ENCODE measurements at places on chromosomes 7 and 10. TPM values are rescaled to one million over a fixed set of nuclear protein-coding genes. Genes with fewer than 3 reads are reported as not detected.
A peak's percentile ranks its signal among the peaks of the same experiment; 100 is the strongest.

DNA sequence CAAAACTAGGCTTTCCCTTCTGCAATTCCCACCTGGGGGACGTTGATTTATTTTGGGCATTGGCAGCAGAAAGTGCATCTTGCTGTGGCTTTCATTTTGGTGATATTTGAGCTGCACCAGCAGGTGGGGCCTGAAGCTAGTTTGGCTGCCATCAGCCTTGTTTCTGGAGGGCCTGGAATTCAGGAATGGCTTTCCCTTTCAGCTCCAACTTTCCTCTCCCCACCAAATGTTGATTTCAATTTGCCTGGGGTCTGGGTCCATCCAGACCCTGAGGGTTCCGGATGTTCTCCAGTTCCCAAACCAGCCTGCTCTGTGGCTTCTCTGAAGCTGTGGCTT, 640.4 kb downstream of the TYW1 start:
- no peak for DNase-seq

DNA sequence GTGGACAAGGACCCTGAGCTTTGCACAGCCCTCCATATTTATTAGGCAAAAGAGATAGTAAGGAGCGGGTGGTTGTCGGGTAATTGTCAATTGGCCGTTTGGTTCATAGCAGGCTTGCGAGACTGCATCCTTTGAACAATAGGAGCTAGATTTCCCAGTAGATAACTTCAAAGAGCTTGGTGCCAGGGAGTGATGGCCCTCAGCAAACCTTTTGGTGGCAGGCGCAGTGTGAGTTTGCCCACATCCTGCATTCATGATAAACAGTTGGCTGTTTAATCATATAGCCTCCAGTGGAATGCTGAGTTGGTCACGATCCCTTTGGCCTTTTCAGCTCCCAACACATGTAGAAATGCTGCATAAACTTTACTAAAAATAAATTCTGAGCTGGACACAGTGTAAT, 156.9 kb downstream of the AKR1D1 start:
- DNase-seq, result no peak

- no peak for DNase-seq
Measured at GRCh38 chr10:89789188-89789877, 87.9 kb downstream of the KIF20B start.

DNA sequence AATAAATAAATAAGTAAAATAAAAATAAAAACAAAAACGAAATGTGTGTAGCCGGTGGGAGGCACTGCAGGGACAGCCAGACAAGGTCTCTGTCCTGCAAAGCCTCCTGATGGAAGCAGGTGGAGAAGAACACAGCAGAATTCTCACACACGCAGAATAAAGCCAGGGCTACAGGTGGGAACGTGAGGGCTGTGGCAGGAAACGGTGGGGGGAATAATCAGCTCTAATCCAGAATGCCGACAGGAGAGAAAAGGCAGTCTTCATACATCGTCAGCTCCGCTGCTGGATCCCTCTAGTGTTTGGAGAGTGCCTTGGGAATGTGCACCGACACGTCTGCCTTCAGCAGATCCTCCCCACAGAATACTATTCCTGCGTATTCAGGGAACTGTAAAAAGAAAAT, 6.8 kb upstream of the SNX8 start:
- no peak for DNase-seq

- peak; percentile 51 for DNase-seq
Measured at GRCh38 chr10:79320820-79321493, 26.3 kb upstream of the PPIF start.

- no peak for DNase-seq
Measured at GRCh38 chr10:103811463-103811862, 43.9 kb downstream of the SH3PXD2A start.

DNA sequence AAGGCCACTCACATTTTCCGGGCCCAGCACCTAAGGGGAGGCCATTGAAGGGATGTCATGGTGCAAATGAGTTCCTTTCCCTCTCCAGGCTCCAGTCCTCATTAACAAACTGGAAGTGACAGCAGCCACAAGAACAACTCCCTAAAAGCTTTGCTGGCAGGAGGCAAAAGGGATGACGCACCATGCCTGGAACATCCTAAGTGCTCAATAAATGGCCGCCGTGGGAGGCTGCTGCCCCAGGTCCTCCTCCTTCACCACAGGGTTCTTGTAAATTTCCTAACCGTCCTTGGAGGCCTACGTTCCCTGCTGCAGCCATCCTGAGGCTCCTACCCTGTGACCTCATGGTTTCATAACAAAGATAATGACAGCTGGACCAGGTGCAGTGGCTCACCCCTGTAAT, 41.3 kb upstream of the CAMK1D start:
- DNase-seq, result no peak

The CALY gene
- total RNA-seq, result not detected

DNA sequence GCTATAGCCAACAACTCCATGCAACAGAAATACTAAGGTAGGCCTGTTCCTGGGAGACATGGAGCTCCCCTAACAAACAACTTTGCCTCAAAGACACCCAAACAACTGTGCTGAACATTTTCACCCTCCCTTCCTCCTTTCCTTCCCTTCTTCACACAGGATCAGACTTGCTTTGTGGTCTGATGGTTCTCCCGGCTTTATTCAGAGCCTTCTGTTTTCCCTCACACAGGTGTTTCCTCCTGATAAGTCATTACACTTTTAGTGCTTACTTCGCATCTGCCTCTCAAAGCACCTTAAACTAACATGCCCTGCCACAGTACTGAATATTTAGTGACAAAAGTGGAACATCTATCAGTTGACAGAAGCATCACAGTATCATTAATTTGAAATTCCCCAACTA, 56.3 kb upstream of the YAE1 start:
- peak; percentile 92 for DNase-seq

The LRRC4 gene
- 0.54 TPM for total RNA-seq

DNA sequence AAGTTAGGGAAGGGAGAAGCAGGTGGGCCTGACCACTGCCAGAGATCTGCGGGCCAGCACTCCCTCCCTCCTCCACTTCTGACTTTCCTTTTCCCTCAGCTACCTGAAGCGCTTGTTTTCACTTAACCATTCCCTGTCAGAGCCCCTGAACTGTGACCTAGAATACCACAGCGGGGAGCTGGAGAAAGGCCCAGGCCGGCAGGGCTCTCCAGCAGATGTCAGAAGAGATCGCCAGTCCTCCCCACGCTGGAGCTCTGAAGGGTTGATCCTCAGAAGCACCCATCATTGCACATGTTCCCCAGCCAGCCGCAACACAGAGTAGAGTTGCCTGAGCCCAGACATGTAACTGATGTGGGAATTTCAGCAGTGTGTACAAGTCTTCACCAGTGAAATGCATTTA, 44.4 kb upstream of the GAD2 start:
- DNase-seq, result no peak

The AP1S1 gene
- total RNA-seq, result 27.2 TPM

The FGL2 gene
- total RNA-seq, result 2.7 TPM

DNA sequence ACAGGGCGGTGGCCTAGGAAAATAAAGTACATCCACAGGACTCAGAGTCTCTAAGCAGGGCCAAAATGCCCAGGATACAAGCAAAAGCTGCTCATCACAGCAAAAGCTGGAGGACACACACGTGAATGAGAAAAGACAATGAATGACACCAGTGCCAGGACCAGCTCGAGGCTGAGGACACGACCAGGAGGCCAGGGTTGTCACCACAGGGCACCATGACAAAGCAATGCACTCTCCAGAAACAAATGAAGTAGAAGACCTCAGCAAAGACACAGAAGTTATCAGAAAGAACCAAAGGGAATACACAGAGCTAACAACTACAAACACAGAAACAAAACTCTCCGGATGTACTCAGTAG, 92.1 kb downstream of the FOXL3 start:
- no peak for DNase-seq

GRCh38 chr10:31318854-31319601, at the start of gene ZEB1:
TSS of gene ZEB1 (plus strand) at chr10:31319216. CDS start at chr10:31319235, 19 bp downstream.
- peak; percentile 96 for DNase-seq

The BAIAP2L1 gene
- total RNA-seq, result under 0.01 TPM

- no peak for DNase-seq
Measured at GRCh38 chr10:70564901-70565351, 37.6 kb downstream of the PRF1 start.

DNA sequence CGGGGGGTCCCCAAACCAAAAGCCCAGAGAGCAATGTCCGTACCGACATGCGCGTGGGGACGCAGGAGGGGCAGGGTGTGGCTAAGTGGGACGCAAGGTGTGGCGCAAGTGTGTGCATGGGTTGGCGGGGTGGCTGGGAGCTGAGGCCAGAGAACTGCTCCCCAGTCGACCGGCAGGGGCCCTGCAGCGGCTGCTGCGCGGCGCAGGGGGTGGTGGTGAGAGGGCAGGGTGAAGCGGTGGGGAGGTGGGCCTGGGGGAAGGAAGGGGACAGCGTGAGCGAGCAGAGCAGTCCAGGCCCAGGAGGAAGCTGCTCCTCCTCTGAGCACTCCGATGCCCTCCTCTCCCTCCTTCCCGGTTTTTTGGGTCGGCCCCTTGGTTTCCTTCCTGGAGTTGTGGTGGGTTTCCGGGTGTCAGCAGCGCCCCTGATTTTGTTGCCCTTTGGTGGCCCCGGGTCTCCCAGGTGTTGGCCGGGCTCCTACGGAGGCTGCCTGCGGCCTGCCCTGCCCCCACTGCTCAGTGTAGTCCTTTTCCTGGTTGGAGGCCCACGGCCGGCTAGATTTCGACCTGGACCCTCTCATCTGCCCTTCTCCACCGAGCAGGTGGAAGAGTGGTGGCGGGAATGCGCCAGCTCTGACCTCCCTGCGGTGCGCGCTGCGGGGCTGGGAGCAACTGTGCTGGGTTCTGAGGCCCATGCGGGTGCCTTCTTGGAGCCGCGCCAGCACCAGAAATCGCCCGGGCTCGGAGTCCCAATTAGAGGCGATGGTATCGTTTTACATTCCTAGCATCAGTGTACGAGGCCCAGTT, 40.5 kb upstream of the COMTD1 start:
- DNase-seq, result peak; percentile 28

The STAMBPL1 gene
- 39.3 TPM for total RNA-seq

The ZNF853 gene
- 13.2 TPM for total RNA-seq

The NAT16 gene
- not detected for total RNA-seq

- DNase-seq, result no peak
Measured at GRCh38 chr7:95391761-95392160, 4.4 kb downstream of the PON3 start.

DNA sequence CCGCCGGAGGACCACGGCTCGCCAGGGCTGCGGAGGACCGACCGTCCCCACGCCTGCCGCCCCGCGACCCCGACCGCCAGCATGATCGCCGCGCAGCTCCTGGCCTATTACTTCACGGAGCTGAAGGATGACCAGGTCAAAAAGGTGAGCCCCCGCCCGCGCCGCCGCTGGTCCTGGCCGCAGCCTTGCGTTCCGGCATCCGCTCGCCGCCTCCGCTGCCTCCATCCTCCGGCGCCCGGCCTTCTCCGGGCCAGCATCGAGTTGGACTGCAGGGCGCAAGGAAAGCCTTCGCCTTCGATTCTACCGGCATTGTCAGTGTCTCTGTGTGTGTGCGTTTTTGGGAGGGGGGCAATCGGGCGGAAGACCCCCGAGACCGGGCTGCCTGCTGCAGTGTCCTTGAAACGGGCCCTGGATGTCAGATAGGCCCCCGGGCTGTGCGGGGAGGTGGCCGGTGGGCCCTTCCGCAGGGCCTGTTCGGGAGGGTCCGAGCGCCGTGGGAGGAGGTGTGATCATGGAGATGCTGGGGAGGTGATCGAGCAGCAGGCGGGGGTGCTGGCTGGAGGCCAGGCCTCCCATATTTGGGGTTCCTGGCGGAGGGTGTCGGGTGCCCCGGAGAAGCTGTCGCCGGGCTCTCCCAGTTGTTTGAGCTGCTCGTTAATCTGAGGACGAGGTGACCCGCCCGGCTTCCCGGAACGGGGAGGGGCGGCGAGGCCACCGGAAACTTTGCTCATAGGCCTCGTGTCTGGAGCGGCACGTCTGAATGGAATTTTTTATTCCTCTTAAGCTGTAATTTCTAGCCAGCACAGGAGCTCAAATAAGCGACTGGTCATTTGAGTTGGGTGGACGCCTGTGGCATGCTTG, 40.8 kb downstream of the HK1 start:
- DNase-seq, result peak; percentile 48

DNA sequence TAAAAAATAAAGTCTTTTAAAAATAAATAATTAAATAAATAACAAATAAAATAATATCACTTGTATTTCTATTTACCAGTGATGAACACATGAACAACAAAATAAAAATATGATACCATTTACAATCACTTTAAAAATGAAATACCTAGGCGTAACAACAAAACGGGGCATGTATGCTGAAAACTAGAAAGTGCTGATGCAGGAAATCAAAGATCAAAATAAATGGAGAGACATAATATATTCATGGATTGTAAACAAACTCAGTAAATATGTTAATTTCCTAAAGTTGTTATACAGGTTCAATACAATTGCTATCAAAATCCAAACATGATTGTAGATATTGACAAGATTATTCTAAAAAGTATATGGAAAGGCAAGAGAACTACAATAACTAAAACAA, 19.2 kb upstream of the SFTPA2 start:
- DNase-seq, result no peak

The LIPK gene
- not detected for total RNA-seq

DNA sequence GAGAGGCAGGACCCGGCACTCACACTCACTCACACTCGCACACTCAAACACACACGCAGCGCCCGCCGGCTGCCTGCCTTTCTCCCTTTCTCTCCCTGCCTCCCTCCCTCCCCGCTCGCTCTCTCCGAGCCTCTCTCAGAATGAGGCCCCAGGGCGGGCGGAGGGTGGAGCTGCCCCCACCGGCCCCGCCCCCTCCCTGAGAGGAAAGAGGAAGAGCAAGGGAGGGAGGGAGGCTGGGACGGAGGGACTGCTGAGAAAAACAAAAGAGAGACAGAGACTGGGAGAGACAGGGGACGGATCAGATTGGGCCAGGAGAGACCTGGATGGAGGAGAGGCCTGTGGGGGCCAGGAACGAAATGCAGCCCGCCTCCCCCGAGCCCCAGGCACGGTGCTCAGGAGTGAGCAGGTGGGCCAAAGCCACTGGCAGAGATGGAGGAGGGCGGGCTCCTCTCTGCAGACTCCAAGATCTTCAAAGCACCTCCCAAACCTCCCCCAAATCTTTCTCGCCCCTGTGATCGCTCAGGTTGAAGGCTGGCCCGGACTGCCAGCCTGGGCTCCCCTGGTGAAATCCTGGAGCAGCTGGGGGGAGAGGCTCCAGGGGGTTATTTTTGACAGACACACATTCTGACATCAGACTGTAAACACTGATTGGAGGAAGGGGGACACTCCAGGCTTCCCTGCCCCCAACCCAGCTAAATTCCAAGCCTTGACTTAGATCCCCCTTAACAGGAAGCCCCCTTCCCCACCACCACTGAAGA, 5.1 kb downstream of the LDB1 start:
- DNase-seq, result peak; percentile 83

The TBX20 gene
- total RNA-seq, result not detected

The CTAGE6 gene
- total RNA-seq, result 0.27 TPM

Data from hematopoietic multipotent progenitor cell (in vitro differentiated cells).